ENCODE measurements at places on chromosomes 12 and 14.
A peak's percentile ranks its signal among the peaks of the same experiment; 100 is the strongest.

DNA sequence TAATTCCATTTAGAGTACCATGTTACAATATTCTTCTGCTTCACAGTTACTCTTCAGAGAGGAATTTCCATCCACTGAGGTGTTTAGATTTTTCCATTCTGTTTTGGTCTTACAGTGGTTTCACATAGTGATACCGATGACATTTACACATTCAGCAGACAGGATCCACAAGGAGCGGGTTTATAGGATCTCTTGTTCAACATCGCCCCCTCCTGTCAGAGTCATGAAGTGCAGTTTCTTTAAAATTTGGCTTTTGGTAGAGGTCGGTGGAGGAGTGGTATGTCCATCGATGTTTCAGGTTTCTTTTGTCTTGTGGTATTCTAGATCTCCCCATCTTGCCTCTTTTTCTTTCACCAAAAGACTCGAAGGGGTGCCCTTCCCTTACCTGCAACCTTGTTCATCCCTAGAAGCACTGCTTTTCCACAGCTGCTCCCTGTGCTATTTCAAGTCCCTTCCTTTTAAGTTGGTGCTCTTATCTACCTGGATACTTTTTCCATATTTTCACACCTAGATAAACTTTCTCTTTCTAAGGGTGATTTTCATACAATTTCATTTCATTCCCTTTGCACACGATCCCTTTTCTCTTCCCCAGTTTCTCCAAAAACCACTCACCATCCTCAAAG is 181.3 kb downstream of the ITPR2 start:
- DNase-seq, result peak; percentile 83
- no peak overlapping the region for H3K27ac ChIP-seq
- H3K36me3 ChIP-seq, result peaks cover 38% of the 10 kb centered on the region
- no peaks in the 10 kb centered on the region for H3K4me1 ChIP-seq

DNA sequence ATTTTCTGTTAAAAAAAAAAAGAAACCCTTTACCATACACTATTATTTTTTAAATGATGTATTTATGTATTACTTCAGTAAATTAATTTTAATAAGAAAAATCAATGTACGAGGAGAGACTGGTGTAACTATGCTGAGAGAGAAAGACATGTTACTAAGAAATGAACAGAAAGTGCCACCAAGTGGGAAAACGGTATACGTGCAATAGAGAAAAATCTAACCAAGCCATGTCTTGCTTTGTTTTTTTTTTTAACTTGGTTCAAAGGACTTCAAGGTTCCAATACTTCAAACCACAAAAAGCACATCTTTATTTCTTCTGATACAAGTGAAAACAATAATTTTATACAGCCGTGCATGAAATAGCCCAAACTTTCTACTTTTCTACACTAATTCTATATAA is 22.9 kb downstream of the NDUFA12 start:
- H3K27ac ChIP-seq, result no peak overlapping the region
- no peak overlapping the region for H3K4me3 ChIP-seq
- no peaks in the 10 kb centered on the region for H3K36me3 ChIP-seq
- H3K27me3 ChIP-seq, result no peaks in the 10 kb centered on the region
- no peaks in the 10 kb centered on the region for H3K4me1 ChIP-seq

DNA sequence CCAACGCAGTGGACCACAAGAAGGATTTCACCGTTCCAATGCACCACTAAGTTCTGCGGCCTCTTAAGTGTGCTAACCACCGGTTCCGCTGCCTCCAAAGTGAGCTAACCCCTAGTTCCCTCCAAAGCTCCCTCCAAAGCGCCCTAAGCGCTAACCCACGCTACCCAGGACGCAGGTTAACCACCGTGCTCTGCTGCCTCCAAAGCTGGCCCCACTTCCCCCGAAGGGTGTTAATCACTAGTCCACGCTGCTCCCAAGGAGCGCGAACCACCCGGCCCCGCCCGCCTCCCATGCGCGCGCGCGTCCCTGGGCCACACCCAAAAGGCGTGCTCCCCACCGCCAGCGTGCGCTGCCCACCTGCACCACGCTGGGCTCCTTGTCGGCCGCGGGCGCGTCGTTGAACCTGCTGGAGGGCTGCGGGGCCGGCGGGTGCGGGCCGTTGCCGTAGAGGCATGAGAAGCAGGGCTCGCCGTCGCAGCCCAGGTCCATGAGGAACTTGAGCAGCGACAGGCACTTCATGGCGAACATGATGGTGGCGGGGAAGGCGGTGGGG is 11.7 kb downstream of the FAM181A start:
- H3K27me3 ChIP-seq, result peaks cover 5% of the 10 kb centered on the region
- DNase-seq, result no peak
- H3K4me1 ChIP-seq, result no peaks in the 10 kb centered on the region
- no peaks in the 10 kb centered on the region for H3K36me3 ChIP-seq
- H3K4me3 ChIP-seq, result peak overlapping the region; percentile 75

DNA sequence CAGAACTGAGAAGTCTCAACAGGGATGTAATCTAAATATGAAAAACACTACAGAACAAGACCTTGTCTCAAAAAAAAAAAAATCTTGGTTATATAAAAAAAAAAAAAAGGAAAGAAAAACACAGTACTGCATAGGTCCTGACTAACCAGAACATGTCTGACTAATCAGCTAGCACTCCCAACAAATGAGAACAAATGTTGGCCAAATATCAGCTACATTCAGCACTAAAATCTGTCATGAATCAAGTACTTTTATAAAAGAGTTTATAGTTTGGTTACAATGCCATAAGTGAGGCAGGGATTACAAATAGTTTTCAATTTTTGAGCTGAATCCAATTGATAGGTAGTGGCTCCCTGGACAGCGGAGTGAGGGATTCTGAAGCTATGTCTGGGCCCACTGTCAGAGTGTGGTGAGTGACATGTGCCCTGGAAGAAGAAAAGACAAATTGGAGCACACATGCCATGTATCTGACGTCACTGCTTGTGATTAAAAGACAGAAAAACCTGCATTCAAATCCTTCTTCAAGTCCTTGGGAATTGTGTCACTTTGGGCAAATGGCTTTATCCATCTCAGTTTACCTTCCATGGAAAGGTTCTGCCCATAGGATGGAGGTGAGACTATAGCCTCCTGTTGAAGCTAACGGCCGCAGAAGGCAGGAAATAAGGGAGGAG is 5.6 kb upstream of the FAM234B start:
- no peaks in the 10 kb centered on the region for H3K27me3 ChIP-seq
- no peak for DNase-seq
- H3K27ac ChIP-seq, result no peak overlapping the region
- no peaks in the 10 kb centered on the region for H3K4me1 ChIP-seq

- H3K27ac ChIP-seq, result no peak overlapping the region
- no peak overlapping the region for H3K4me3 ChIP-seq
- no peaks in the 10 kb centered on the region for H3K27me3 ChIP-seq
These were observed 20.6 kb upstream of the ANHX start for GRCh38 chr12:133256321-133256720.

DNA sequence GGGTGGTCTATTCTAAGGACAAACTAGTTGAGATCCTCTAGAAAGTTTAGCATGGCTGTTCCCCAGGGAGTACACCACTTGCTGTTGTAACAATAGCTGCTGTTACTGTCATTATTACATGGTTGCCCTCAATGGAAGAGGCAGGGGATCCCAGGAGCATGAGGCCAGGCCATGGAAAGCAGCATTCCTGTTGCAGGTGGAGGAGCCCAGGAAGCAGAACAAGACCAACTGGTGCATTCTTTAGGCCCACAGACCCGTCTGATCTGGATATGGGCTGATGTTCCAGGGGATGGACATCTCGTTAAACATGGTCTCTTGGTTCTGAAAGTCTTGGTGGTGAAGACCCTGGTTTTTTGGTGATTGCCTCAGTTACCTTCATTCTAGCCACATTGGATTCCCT is 109.2 kb upstream of the WSCD2 start:
- H3K36me3 ChIP-seq, result no peaks in the 10 kb centered on the region
- H3K27ac ChIP-seq, result no peak overlapping the region
- no peaks in the 10 kb centered on the region for H3K27me3 ChIP-seq
- no peaks in the 10 kb centered on the region for H3K4me1 ChIP-seq
- no peak overlapping the region for H3K4me3 ChIP-seq
- peak; percentile 20 for DNase-seq

DNA sequence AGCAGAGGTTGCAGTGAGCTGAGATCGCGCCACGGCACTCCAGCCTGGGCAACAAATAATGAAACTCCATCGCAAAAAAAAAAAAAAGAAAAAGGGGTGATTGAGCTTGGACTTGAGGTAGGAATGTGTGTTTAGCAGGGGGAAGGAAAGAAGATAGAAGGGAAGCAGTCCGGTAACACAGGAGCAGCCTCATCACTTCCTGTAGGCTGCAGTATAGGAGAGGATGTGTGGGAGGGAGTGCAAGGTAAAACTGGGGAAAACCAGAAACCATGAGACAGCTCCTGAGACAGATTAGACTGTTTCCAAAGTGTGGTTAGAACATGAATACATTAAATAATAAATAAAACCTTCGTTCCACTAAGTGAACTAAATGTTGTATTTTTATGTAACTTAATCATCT is 49.2 kb downstream of the FGD4 start:
- H3K4me1 ChIP-seq, result peaks cover 18% of the 10 kb centered on the region
- no peaks in the 10 kb centered on the region for H3K27me3 ChIP-seq
- H3K36me3 ChIP-seq, result no peaks in the 10 kb centered on the region

DNA sequence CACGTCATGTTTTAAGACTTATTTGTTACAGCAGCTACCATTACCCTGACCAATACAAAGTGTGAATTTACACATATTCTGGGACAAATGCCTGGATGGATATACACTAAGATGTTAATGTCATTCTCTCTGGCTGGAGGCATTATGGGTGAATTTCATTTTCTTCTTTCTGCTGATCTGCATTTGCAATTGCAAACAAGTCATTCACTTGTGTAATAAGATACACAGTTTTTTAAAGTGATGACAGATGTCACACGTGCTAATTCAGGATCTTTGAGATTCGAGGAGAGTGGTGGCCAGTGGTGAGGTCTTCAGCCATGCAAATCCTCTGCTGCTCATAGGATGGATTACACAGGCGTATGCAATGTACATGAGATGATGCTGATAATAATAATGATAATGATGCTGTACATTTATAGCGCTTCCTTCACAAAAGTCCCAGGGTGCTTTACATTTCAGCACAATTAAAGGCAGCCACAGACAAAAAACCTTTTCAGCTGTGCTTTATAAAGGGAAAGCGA is 155.9 kb upstream of the NOS1 start:
- no peaks in the 10 kb centered on the region for H3K27me3 ChIP-seq
- H3K36me3 ChIP-seq, result no peaks in the 10 kb centered on the region
- H3K27ac ChIP-seq, result no peak overlapping the region
- no peak for DNase-seq
- no peak overlapping the region for H3K4me3 ChIP-seq

DNA sequence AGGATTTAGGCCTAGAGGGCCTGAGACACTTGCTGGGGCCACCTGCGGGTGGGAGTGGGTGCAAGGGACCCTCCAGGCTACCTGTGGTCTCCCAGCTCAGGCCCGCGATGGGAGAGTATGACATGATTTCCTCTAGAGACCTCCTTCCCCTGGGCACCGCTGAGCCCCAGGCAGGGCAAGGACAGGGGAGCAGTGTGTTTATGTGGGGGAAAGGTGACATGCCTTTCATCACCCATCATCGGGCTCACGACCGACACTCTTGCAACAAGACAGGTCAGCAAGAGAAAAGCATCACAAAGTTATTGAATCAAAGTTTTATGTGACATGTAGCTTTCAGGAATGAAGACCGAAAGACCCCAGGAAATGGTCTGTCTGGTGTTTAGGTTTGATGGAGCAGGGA is 19.9 kb downstream of the SH2B3 start:
- no peaks in the 10 kb centered on the region for H3K4me1 ChIP-seq
- DNase-seq, result no peak
- peaks cover 8% of the 10 kb centered on the region for H3K36me3 ChIP-seq
- H3K4me3 ChIP-seq, result no peak overlapping the region

DNA sequence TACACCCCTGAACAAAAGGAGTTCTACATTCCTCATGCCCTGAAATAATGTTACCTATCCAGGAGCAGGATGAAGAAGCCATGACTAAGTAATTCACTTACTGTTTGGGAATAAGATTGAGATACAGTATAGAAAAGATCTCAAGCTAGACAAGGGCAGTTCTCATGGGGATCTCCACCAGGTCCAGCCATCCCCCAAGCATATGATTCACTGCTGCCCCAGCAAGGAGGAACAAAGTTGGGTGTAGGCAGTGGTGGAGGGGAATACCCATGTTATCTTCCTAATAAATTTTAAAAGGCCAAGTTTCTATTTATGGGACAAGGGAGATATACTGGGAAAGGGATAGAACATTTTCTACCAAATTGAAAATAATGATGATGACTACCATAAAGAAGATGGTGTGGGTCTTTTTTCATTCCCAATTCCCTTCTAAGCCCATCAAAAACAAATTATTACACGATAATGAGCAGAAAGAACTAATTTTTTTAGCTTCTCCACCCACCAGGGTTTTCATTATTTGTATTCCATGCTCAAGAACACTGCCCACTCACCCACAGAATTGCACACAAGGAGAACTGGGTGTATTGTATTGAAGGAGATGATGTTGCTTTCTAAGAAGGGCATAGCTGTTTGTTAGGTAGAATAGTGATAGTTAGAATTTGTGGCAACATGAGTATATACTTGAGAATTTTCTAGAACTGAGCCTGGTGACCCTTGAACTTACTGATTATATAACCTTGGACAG is 204.6 kb downstream of the BTG1 start:
- no peaks in the 10 kb centered on the region for H3K4me1 ChIP-seq
- no peak overlapping the region for H3K27ac ChIP-seq
- no peak overlapping the region for H3K4me3 ChIP-seq
- DNase-seq, result no peak
- H3K27me3 ChIP-seq, result no peaks in the 10 kb centered on the region

- peaks cover 2% of the 10 kb centered on the region for H3K36me3 ChIP-seq
- DNase-seq, result no peak
- H3K4me1 ChIP-seq, result peaks cover 12% of the 10 kb centered on the region
- H3K27me3 ChIP-seq, result no peaks in the 10 kb centered on the region
- no peak overlapping the region for H3K27ac ChIP-seq
These were observed 5.5 kb downstream of the RNASE1 start for GRCh38 chr14:20797164-20797563.

DNA sequence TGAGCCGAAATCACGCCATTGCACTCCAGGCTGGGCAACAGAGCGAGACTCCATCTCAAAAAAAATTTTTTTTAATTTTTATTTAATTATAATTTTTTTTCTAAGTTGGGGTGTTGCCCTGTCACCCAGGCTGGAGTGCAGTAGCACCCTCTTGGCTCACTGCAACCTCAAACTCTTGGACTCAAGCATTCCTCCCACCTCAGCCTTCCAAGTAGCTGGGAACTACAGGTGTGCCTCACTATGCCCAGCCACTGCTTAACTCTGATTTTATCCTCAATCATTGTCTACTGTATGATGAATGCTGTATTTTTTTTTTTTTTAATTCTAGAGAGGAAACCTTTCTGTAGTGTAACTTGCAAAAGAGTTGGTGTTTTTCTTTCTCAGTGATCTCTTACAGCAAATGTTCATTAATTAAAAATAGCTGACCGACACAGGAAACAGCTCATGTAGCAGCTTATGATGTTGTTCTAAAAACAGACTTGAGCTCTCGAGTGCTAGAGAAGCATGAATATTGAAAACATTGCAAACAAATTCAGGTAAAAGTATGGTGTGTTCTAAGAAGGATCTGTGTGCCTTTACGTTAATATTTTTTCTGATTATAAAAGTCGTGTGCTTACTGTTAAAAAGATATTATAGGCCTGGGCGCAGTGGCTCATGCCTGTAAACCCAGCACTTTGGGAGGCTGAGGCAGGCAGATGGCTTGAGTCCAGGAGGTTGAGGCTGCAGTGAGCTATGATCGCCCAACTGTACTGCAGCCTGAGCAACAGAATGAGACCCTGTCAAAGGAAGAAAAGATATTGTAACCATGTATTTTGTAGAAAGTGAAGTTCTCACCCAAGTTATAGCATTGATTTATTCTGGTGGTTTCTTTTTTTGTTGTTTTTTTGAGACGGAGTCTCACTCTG is 68.9 kb downstream of the FGD4 start:
- no peak for DNase-seq
- H3K4me1 ChIP-seq, result no peaks in the 10 kb centered on the region
- no peak overlapping the region for H3K4me3 ChIP-seq
- H3K27me3 ChIP-seq, result no peaks in the 10 kb centered on the region
- H3K27ac ChIP-seq, result no peak overlapping the region
